Left ventricle myocardium superior (tissue), 1 donor: ENCODE measurements at places on chromosomes 13 and 19. TPM values are rescaled to one million over a fixed set of nuclear protein-coding genes. Genes with fewer than 3 reads are reported as not detected.

DNA sequence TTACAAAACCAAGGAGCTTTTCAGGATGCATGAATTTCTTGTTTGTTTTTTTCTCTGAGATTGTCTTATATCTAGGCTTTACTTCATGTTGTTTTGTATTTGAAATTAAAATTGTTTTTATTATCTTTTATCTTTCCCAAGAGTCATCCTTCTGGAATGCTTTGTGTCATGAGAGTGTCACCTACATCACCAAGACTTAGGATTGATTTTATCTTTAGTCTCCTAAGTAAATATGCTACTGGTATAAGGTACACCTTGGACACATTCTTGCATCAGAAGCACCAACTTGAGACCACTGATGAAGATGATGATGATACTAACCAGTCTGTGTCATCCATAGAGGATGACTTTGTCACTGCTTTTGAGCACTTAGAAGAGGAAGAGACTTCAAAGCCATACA lies 26.4 kb downstream of the AKAP11 start:
- no peak for DNase-seq

OVOL3 gene
- not detected for total RNA-seq

MTRF1 gene
- 14.3 TPM for total RNA-seq

- no peak for DNase-seq
Observed at GRCh38 chr13:50522506-50522905, 321.0 kb downstream of the DLEU7 start.

DNA sequence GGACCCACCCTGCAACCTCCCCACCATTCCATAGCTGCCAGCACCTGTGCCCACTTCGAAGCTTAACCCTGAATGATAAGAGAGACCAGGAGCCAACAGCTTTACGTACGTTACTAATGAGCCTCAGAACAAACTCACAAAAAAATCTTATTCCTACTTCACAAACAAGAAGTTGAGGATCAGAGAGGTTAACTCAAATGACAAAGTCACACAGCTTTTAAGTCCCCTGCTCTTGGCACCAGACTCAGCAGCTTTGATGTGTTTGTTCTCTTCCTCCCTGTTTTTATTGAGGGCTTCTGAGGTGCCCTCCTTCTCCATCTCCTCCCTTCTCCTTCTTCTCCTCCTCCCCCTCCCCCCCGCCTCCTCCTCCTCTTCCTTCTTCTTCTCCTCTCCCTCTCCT lies 115.4 kb downstream of the ZDHHC20 start:
- no peak for DNase-seq

ZNF836 gene
- total RNA-seq: 6.6 TPM

- no peak for DNase-seq
Observed at GRCh38 chr13:42751693-42752092, 29.7 kb upstream of the FAM216B start.

DNA sequence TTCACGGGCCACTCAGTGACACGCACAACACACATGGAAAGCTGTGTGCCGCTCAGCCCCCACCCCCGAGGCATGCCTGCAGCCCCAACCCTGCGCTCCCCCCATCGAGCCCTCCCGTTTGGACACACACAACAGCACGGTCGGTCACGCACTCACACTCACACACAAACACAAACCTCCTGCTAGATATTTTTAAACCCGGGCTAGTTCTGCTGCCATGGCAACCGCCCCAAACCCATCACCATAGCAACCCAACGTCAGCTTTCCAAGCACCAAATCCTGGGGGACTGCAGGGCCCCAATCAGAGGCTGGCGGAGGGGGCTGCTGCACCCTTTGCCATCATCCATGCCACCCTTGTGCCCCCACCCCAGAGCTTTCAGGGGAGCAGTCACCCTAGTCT lies 2.5 kb upstream of the NOVA2 start:
- DNase-seq: no peak

- no peak for DNase-seq
Observed at GRCh38 chr19:17554968-17555479, 425 bp upstream of the COLGALT1 start.

DNA sequence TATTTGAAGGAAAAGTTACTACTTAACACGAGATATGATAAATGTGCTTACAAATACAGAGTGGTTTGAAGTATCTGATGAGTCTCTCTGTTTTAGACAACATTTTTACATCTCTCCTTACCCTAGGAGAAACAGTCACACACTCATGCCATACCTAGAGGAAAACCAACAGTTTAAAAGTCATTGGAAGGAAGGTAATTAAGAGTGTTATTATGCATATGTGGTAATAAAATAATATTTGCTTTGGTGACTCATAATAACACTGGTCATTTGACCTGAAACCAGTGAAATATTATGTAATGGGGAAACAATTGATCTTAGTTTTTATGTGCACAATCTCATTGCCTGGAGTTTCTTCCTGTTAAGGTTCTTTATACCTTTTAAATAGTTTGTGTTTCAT lies 136.9 kb upstream of the SOX21 start:
- DNase-seq: no peak

- peak; percentile 94 for DNase-seq
Observed at GRCh38 chr19:13849991-13850909, 26.7 kb upstream of the NANOS3 start.

GRCh38 chr19:718251-718951 lies 9.7 kb downstream of the PALM start:
- no peak for DNase-seq

- DNase-seq: peak; percentile 91
Observed at GRCh38 chr19:47227352-47228167, 3.4 kb downstream of the BBC3 start.

DNA sequence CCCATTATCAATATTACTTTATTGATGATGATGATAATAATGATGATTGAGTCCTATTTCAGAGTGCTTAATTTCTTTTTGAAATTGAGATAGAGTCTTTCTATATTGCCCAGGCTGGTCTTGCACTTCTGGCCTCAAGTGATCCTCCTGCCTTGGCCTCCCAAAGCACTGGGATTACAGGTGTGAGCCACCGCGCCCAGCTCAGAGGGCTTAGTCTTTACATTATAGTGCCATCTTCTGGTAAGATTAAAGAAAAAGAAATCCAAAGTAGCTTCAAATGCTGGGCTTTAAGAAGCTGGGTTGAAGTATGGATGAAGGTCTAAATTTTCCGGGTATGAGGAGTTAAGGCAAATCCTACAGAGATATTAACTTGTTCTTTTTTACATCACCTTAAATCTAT lies 3.4 kb upstream of the ZNF333 start:
- no peak for DNase-seq

- DNase-seq: peak; percentile 40
Observed at GRCh38 chr19:6458695-6459261, 814 bp downstream of the SLC25A23 start.

GRCh38 chr13:110115591-110115990 lies 191.4 kb downstream of the COL4A1 start:
- no peak for DNase-seq

DNA sequence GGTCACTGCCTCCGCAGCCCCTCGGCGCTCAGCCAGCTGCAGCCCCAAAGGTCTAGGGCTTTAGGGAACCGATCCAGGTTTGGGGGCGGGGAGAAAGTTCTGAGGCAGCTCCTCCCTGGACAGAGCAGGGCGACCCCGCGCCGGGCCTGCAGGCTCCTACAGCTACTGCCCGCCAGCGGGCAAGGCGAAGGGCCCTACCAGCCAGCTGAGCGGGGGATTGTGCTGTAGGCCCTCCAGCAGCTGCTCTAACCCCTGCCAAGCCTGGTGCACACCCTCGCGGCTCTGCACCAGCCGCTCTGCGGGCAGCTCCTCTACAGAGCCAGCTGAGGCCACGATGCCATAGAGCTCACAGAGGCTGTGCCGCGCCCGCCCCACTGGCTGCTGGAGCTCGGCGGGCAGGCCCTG lies 14.0 kb downstream of the PLIN4 start:
- DNase-seq: no peak

GRCh38 chr19:19053508-19054314 lies 10.1 kb upstream of the SLC25A42 start:
- peak; percentile 82 for DNase-seq

DNA sequence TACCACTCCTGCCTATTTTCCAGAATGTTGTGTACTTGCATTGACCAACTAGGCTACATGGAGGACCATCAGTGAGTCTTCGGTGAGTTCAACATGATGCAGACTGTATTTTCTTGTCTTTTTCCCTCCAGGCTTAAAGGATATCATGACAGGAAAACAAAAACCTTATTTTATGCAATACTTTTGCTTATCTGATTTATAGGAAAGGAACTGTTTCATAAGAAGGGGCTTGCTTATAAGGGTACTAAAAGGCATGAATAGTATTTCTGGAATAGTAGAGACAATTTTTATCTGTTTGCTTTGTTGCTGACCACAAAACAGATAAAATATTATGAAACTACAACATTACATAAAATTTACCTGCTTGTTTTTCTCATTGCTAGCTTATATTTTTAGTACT lies 374.7 kb downstream of the KLF5 start:
- DNase-seq: no peak

GRCh38 chr13:40240293-40240692 lies 426.1 kb downstream of the FOXO1 start:
- no peak for DNase-seq

DNA sequence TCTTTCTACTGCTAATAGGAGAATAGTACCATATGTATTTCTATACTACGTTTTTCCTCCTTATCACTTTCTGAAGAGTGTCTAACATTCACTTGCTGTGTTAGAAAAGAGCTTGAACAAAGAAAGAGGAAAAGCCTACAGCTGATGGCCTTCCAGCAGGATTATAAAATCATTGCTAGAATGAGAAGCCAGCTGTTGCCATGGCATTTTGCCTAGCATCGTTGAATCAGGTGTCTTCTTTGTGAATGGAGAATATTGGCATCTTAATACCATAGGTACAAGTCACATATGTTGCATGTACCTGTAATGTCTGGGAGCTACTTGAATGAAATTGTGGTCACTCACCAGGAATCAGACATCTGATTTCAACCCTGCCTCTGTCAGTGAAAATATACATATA lies 1174.9 kb downstream of the PCDH17 start:
- no peak for DNase-seq

MZF1 gene
- total RNA-seq: 11.3 TPM

GRCh38 chr19:31659897-31660210 lies 310.6 kb upstream of the TSHZ3 start:
- no peak for DNase-seq

GRCh38 chr19:48274938-48275337 lies 5.1 kb downstream of the ZNF114 start:
- no peak for DNase-seq

ZNF562 gene
- 21.2 TPM for total RNA-seq

GRCh38 chr19:49973987-49974386 lies 13.0 kb upstream of the SIGLEC11 start:
- peak; percentile 54 for DNase-seq

DIRAS1 gene
- 241 TPM for total RNA-seq

CYP2F1 gene
- total RNA-seq: not detected

GRCh38 chr13:97110936-97111335 lies 111.2 kb upstream of the MBNL2 start:
- DNase-seq: no peak

NCCRP1 gene
- not detected for total RNA-seq

ZNF90 gene
- 0.59 TPM for total RNA-seq

DNA sequence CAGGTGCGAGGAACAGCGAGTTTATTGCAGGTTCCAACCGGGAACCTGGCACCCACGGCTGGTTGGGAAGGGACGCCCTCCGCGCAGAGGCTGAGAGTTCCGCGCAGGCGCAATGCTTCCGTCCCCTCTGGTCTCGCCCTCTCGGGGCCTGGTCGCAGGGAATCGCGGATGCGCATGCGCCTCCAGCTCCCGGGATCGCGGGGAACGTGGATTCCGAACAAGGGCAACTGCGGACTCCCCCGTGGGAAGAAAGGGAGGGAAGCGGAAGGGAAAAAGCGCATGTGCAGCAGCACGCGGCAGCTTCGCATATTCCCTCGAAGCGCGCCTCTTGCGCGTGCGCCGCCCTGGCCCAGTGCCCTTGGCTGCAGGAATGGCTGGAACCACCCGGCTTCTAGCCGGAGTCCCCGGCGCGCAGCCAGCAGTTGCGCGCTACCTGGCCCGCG lies 1.1 kb downstream of the TSSK6 start:
- peak; percentile 90 for DNase-seq

DNA sequence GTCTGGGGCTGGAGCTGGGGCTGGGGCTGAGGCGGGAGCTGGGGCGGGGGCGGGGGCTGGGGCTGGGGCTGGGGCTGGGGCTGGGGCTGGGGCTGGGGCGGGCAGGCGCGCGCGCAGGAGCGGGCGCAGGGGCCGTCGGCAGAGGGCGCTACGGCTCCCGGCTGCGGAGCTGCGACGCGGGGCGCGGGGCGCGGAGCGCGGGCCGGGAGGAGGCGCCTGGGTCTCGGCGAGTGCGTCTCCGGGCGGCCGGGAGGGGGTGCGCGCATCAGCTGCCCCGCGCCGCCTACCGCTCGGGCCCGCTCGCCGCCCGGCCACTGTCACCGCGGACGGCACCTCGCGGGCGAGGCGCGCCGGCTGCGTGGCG lies 422 bp upstream of the MTUS2 start:
- DNase-seq: peak; percentile 85

- no peak for DNase-seq
Observed at GRCh38 chr19:41701401-41702075, 6.9 kb upstream of the CEACAM5 start.

GRCh38 chr13:20901668-20902437 lies 693 bp downstream of the XPO4 start:
- DNase-seq: peak; percentile 53

CGB8 gene
- total RNA-seq: not detected

DNA sequence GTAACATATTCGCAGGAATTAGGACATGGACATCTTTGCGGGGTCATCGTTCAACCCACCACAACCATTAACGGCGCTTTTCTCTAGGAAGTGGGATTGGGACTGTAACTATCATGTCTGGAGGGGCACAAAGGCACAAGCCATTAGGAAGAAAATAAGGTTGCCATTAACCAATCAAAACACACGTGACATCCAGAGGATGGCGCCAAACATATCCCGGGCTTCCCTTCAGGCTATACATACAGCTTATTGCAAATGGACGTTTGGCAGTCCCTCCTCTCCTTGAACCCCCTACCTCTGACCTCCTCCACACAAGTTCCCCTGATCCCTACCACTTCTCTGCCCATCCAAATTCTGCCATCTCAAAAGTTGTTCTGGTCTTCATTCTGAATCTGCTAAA lies 26.6 kb upstream of the GSX1 start:
- DNase-seq: no peak

BEST2 gene
- total RNA-seq: not detected

- peak; percentile 68 for DNase-seq
Observed at GRCh38 chr19:12723641-12724426, at the start of gene TNPO2. TSS of gene TNPO2 (minus strand) at chr19:12723932. CDS start at chr19:12720977, 2,955 bp downstream.

FIZ1 gene
- total RNA-seq: 16.3 TPM

DNA sequence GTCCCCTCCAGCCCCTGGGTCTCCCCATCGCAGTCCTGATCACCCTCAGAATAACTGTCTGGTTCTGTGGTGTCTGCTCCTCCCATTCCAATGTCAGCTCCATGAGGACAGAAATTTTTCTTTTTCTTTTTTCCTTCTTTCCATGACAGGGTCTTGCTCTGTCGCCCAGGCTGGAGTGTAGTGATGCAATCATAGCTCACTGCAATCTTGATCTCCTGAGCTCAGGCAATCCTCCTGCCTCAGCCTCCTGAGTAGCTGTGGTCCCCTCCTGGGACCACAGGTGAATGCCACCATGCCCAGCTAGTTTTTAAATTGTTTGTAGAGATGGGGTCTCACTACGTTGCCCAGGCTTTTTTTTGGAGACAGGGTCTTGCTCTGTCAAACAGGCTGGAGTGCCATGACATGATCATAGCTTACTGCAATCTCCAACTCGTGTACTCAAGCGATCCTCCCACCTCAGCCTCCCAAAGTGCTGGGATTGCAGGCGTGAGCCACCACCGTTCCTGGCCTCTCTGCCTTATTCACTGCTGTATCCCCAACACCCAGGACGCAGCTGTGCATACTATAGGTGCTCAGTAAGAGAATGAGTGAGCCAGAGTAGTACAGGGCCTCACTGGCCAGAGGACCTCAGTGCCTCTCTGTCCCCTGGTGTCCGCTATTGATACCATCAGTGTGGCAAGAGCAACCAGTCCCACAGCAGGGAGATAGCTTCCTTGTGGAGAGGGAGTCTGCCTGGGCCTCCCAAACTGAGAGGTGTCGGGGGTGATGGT lies 5.2 kb upstream of the DOCK6 start:
- DNase-seq: no peak
